ENCODE measurements at places on chromosomes 13 and 19.
A peak's percentile ranks its signal among the peaks of the same experiment; 100 is the strongest.

GRCh38 chr19:1065606-1066109 lies 1.3 kb upstream of the ARHGAP45 start:
- DNase-seq: no peak

DNA sequence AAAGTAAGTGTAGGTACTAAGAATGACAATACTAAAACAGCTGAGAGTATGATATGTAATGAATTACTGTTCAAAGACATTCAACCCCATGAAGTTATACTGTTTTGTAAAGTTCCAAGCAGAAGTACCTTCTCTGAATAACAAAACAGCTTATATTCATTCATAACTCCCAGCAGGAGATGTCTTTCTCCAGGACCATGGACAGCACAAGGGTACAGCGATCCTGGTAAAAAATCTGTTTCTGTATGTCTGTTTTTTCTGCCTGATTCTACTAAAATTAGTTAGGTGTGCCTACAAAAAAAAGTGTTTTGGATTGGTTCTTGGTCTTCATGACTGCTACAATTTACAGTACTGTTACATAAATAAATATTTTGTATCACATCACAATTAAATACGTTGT lies 172.5 kb upstream of the SLITRK5 start:
- no peak for DNase-seq

DNA sequence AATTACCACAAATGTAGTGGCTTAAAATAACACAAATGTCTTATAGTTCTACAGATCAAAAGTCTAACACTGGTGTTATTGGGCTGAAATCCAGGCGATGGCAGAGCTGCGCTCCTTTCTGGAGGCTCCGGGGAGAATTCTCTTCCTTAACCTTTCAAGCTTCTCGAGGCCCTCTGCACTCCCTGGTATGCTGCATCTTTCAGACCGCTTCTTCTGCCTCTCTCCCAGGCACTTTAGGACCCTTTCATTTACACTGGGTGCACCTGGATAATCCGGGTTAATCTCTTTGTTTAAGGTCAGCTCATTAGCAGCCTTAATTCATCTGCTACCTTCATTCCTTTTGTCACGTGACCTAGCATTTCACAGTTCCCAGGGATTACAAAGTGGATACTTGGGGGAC lies 211.3 kb upstream of the RFC3 start:
- DNase-seq: no peak

DNA sequence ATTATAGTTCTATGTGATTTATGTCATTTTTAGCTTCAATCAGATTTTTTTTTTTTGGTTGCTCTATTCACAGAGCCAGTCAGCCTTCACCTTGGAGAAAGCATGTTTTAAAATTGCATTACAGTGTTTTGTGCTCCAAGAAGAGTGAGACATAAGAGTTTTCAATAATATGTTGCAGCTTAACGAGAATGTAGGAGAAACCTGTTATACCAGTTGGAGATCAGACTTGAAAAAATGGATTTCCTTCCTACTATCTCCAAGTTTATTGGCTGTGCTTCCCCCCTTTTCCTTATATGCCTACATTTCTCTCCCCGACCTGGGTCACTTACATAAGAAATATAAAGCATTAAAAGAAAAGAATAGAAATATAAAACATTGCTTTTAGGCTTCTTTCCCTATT lies 123.9 kb upstream of the ARGLU1 start:
- no peak for DNase-seq

GRCh38 chr19:39847525-39847924 lies 1.3 kb upstream of the FBL start:
- no peak for DNase-seq

GRCh38 chr13:100039740-100040139 lies 49.2 kb upstream of the PCCA start:
- DNase-seq: no peak

DNA sequence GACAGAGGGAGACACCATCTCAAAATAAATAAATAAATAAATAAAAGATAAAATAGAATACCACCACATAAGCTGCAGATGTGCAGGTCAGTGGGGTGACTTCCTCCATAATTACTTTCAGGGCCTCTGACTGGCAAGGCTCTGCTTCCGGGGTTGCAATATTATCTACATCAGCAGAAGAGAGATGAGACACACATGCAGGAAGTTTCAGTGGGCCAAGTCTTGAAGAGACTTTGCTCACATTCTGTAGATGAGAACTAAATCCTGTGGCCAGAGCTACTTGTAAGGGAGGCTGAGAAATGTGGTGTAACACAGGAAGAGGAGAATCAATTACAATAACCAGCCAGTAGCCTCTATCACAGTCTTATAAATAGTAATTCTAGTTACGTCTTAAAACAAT lies 89.9 kb upstream of the MAB21L1 start:
- no peak for DNase-seq

DNA sequence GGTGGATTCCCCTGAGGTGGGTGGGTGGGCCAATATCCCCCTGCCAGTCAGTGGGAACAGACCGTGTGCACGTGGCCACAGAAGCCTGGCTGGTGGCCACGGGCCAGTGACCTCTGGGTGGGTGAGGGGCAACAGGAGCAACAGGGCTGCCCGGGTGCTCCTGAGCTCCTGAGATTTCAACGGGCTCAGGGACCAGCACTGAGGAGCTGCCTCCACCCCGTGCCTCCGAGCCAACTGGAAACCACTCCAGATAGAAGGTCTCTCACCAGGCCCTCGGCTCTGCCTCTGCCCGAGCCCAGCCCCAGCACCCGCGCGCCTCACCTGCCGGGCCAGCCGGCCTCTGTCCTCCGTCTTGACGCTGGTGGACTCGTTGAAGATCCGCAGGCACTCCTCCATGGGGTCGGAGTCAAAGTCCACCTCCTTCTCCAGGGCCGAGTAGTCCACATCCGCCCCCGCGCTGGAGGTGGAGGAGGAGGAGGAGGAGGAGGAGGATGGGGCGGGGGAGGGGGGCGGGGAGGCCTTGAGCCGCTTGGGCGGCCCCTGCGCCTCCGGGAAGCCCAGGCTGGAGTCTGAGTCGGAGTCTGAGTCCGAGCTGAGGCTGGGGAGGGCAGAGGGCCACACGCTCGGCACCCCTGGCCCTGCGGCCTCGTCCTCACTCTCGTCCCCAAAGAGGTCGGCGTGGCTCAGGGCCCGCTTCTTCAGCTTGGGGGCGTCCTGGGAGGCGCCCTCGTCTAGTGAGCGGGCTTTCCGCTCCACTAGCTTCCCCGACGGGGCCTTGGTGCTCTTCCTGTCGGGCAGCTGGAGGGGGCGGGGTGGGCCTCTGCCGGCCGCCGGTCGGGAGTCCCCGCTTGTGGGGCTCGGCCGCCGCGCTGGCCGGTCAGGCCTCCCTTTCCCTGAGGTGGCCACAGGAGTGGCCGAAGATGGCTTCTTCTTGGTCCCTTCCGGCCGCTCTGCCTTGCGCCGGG lies 14.8 kb upstream of the ATP8B3 start:
- DNase-seq: no peak

DNA sequence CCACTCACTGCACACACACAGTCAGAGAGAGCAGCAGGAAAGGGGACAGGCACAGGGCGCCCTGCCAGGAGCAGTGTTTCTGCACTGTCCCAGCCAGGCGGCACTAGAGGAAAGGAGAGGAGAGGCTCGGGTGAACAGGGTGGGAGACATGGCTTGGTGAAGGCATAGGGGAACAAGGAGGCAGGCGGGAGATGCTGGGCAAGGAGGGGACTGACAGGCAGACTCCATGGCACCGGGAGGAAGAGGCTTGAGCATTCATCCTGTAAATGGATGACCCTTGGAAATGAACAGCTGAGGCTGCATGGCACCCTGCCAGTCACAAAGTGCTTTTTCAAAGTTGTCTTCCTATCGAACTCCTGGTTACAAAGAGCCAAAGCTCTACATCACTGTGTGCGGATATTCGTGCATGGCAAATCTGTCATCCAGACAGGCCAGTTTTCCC lies 22.4 kb downstream of the MED26 start:
- DNase-seq: no peak

GRCh38 chr19:15635016-15635805 lies 5.5 kb upstream of the CYP4F3 start:
- DNase-seq: no peak

DNA sequence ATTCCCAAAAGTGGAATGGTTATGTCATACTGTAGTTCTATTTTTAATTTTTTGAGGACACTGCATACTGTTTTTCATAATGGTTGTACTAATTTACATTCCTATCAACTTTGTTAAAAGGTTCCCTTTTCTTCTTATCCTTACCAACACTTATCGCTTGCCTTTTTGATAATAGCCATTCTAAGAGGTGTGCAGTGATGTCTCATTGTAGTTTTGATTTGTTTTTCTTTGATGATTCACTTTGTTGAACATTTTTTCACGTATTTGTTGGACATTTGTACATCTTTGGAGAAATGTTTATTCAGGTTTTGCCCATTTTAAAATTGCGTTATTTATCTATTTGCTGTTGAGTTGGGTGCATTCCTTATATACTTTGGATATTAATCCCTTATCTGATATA lies 188.8 kb upstream of the SPRY2 start:
- DNase-seq: no peak

- DNase-seq: no peak
These were observed 84.2 kb downstream of the COL4A2 start for GRCh38 chr13:110391273-110391672.

DNA sequence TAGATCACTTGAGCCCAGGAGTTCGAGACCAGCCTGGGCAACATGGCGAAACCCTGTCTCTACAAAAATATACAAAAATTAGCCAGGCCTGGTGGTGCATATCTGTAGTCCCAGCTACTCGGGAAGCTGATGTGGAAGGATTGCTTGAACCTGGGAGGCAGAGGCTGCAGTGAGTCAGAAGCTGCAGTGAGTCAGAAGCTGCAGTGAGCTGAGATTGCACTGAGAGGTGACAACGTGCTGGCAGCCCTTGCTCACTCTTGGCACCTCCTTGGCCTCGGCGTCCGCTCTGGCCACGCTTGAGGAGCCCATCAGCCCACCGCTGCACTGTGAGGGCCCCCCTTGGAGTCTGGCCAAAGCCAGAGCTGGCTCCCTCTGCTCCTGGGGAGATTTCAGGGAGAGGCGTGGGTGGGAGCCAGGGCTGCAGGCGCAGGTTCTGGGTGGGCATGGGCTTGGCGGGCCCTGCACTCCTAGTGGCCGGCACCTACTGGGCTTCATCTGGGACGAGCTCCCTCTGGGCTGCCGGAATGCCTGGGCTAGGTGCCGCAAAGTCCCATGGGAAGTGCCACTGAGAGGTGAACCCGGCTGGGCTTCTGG lies 39.5 kb upstream of the RPL21 start:
- no peak for DNase-seq

GRCh38 chr19:43028866-43029265 lies 2.6 kb upstream of the PSG11 start:
- no peak for DNase-seq

GRCh38 chr19:11421371-11422098 lies 2.4 kb upstream of the RGL3 start:
- peak; percentile 34 for DNase-seq

- no peak for DNase-seq
These were observed 192.2 kb upstream of the SPRY2 start for GRCh38 chr13:80533175-80533574.

GRCh38 chr13:98539666-98540065 lies 37.2 kb downstream of the STK24 start:
- no peak for DNase-seq

GRCh38 chr13:49367640-49368422 lies 76.0 kb downstream of the CAB39L start:
- DNase-seq: no peak

GRCh38 chr19:13985771-13986347 lies 20.3 kb downstream of the RFX1 start:
- DNase-seq: no peak

DNA sequence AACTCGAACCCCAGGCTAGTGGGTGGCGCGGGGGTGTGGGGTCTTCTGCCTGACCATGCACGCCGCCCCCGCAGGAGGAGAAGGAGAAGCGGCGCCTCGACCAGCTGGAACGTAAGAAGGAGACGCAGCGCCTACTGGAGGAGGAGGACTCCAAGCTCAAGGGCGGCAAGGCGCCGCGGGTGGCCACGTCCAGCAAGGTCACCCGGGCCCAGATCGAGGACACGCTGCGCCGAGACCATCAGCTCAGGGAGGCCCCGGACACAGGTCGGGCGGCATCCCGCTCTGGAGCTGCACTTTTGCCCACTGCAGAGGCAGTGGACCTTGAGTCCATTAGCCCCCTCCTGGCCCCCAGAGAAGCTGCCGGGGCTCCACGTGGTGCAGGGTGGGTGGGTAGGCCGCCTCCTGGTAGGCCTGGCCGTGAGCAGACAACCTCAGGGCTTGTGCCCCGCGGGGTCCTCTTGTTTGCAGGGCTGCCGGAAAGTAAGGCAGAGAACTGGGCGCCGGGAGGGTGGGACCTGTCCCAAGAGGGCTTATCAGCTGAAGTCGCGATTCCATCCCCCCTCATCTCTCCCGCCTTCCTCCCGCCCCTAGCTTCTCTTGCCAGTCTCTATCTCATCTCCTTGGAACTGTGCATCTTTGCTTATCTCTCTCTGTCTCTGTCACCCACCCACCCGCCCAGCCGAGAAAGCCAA lies 9.9 kb downstream of the CCDC124 start:
- no peak for DNase-seq

DNA sequence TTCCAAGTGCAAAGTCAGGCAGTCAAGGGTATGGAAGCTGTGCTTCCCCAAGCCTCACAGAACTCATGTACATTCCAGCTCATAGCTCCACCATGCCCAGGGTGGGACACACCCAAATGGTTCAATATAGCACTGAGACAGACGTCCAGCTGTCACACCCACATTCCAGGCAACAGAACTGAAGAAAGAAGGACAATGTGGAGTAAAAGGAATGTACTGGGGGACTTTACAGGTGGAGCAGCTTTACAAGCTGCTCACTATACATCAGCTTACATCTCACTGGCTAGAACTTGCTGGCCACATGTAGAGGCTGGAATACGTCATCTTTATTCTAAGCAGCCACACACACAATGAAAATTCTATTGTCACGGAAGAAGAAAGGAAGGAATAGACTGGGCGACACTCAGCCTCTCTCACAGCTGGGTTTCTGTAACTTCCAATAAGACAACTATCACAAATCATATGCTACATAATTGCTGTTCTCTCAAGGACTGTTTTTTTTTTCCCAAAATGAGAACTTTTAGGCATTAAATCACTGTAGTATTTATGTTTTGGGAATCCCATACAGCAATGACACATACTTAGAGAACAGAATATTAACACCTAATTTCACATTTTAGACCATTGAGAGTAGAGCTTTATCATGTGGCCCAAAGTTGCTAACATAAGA lies 86.1 kb downstream of the KLF12 start:
- DNase-seq: no peak

DNA sequence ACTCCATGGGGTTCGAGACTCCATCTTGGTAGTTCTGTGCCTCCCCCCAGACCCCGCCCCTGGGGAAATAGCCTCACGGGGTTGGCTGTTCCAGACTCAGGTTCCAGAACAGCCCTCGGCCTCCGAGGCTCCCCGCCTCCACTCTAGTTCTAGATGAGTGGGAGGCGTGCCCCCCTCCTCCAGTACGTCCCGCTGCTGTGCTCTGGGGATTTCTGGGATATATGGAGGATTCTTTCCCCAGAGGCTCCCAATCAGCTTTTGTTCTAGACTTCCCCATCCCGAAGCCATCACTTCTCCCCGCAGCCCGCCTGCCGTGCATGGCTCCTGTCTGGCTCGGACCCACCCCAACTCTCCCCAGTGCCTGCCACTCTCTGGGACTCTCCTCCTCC lies 1.9 kb upstream of the CACNG7 start:
- no peak for DNase-seq
